ENCODE measurements at places on chromosomes 2 and 18. TPM values are rescaled to one million over a fixed set of nuclear protein-coding genes. Genes with fewer than 3 reads are reported as not detected.

DNA sequence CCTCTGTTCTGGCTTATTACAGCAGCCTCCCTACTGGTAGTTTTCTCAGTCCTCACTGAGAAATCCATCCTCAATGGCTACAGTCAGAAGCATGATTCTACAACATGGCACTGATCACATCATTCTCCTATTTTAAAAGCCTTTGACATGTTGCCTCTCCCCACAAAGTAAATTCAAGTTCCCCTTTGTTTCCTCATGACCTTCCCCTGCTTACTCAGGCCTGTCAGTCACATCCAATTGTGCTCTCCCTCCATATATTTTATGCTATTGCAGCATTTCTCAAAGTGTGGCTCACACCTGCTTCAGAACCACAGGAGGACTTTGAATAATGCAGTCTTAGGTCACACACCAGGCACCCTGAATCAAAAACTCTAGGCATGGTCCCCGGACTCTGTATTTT lies 124.6 kb downstream of the SPOPL start:
- DNase-seq, result no peak

GRCh38 chr2:173942861-173943523 lies 22.2 kb downstream of the SP3 start:
- DNase-seq, result no peak

DNA sequence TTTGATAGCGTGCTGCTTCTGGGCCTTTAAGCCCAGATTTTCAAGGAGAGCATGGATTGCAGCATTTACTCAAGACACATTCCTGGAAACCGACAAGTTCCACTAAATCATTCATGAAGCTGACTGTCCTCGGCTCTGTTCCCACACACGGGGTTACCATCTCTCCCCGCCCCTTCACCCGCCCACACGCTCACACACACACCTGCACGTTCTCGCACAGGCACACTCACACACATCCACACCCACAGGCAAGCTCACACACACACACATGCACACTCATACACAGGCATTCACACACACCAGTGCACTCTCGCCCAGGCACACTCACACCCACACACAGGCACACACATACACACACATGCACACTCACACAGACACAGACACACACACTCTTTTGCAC lies 150.0 kb upstream of the AGAP1 start:
- no peak for DNase-seq

GRCh38 chr18:74529378-74529777 lies 4.9 kb upstream of the CNDP1 start:
- no peak for DNase-seq

DNA sequence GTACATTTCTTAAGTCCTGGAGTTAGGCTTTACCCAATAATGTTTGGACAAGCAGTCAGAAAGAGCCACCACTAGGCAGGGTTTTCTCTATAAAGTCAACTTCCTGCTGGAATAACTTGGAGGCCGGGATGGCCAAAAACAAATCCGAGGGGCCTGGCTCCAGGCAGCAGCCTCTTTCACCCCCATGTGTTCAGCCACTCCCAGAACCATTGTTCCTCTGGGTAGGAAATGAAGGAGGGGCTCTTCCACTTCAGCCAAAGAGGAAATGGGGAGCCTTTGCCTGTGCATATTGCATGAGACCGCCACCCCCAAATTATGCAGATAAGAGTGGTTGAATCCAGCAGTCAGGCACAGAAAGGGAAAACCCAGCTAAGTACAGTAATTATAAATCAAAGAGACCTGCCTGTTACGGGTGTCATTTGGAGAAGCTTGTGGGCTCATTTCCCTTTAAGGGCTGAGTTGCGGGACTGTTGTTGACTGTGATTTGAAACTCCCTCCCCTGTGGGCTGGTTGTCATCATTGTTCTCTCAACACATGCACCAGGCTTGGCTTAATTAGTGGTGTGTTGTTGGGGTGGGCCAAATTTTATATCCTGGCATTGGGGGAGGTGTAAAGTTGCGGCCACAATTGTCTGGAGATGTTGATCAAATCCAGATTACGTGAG lies 212.8 kb upstream of the SOX11 start:
- DNase-seq, result no peak

- peak; percentile 31 for DNase-seq
These were observed 28.1 kb downstream of the ARHGAP25 start for GRCh38 chr2:68762665-68763064.

DNA sequence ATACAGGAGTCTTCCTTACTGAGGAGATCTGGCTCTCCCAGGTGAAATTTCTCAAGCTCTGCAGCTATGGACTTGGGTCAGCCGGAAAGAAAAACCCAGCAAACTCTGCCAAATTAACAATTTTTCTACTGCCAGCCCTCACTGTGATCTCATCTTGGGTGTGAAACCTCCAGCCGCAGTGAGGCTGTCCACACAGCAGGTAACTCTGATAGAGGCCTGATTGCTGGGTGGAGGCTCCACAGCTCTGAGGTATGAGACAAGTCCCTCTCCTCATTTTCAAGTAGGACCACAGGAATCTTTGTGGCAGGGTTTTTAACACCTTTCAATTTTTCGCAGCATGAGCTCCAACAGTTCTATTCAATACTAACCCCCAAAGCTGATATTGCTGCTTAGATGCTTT lies 430.6 kb upstream of the RAB6C start:
- DNase-seq, result no peak

- no peak for DNase-seq
These were observed 219.8 kb downstream of the SH3BP4 start for GRCh38 chr2:235171550-235172031.

DNA sequence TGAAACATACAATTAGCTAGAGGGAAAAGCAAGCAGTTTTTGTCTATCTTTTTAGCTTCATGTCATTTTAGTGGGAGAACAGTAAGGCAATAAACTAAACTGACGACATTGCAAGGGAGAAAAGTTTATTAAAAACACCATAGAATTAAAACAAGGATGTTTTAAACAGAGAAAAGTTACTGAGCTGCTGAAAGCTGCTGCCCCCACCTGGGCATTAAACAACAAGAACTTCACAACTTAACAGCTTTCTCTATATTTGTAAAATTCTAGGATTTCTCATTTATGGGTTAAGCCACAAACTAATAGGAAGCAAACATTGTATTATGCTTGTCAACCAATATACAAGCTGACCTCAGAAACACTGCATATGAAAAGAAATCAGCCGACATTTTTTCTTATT lies 289.2 kb downstream of the ERBB4 start:
- peak; percentile 46 for DNase-seq

GRCh38 chr18:43271593-43272432 lies 5.5 kb downstream of the SYT4 start:
- peak; percentile 63 for DNase-seq

DNA sequence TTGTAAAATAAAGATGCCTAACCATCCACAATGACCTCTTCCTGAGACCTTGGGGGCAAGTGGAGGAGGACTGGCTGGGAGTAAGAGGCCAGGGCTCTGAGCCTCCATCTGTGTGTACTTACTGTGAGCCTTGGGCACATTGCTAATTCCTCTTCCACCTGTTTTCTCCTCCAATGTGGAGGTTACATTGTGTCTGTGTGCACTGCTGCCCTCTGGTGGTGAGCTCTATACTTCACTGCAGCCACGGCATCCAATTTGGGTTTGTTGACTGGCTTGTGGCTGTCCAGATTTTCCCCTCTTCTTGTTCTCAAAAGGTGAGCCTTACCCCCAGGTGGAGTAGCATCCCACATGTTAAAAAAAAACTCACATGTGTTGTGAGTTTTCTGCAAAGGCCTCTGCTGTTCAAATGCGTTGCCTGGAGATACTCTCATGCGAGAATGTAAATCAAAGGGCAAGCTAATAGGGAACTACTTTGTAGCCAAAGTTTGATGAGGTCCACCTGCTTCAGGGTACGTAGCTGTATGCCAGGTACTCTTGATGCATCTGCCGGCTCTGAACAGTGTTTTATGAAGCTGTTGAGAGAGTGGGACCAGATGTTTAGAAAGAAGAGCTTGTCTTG lies 80.8 kb downstream of the APOB start:
- peak; percentile 67 for DNase-seq

- DNase-seq, result no peak
These were observed 1342.7 kb upstream of the PIK3C3 start for GRCh38 chr18:40612356-40612755.

DNA sequence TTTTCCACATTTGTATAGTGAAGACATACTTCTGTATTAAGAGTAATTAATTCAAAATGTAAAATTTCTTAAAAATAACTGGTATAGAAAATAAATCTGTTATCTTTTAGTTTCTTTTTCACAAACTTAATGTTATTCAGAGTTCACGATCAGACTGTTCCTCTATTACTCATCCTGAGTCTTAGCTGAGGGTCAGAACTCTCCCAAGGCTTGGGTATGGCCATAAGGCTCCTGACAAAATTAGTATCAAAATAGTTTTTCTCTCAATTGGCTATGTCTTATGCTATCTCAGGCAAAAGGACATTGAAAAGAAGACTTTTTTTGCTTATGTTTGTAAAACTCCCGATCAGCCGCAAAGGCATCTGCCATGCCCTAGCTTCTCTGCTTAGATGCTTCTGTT lies 56.1 kb upstream of the NAB1 start:
- DNase-seq, result no peak

DNA sequence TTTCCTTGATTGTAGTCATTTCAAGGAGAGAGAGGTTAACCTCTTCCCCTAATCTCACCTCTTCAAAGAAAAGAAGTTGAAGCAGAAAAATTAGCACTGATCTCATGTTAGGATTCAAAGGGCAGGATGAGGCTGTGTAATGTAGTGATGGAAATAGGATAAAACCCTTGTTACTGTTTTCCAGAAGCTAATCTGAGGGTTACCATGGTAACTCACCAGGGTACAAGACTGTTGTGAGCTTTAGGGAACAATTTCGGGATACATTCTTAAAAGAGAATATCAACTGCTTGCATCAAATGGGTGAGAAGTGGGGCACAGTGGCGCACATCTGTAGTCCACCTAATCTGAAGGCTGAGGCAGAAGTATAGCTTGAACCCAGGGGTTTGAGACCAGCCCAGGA lies 64.9 kb upstream of the SLC39A10 start:
- no peak for DNase-seq

- DNase-seq, result no peak
These were observed 14.6 kb upstream of the NAPG start for GRCh38 chr18:10511236-10511635.

The SLC11A1 gene
- not detected for total RNA-seq

The C2orf80 gene
- total RNA-seq, result not detected

All from endothelial cell of umbilical vein (primary cell).